ENCODE measurements at places on chromosomes 1 and 21.

DNA sequence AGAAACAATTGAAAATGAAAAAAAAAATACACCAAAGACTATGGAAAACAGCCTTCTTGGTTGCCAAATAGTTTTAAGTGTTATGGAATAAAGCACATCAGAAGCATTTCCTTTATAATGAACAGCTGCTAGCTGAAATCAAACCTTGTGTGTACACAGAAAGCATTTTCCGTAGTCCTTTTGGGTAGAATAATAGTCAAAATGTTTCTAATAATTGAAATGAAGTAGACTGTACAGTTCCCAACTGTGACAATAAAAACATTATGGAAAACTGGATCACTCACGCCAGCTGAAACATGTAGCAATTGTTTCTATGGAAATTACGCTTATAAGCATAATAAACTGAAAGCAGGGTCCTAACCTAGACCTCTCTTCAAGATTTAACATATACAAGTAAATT, 856.3 kb upstream of the B3GALT2 start:
- no peak for DNase-seq

- peak; percentile 18 for DNase-seq
Measured at GRCh38 chr21:25626757-25627156, 12.3 kb upstream of the JAM2 start.

- DNase-seq, result peak; percentile 96
Measured at GRCh38 chr1:166875734-166876539, at the start of gene TADA1. Gene TADA1, minus strand, starts transcription at chr1:166876264. Its CDS starts 31 bp downstream, at chr1:166876233.

- no peak for DNase-seq
Measured at GRCh38 chr1:184698016-184698415, 56.6 kb downstream of the EDEM3 start.

GRCh38 chr1:198424441-198424840, 116.0 kb downstream of the ATP6V1G3 start:
- no peak for DNase-seq

DNA sequence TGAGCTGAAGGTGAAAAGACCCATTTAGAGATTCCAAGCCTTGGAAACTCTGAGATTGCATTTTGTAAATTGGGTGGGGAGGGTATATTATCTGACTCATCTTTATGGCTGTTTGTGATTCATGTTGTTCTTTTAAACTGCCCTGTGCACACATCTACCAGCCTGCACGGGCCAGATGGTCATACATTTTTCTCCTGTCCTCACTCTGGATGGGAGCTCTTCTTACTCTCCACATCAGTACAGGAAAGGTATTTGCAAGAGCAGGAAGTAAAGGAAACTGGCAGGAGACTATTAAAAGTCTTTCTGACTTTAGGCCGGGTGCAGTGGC, 14.3 kb upstream of the NMNAT2 start:
- DNase-seq, result no peak

- DNase-seq, result no peak
Measured at GRCh38 chr21:18759751-18760161, 356.2 kb upstream of the TMPRSS15 start.

DNA sequence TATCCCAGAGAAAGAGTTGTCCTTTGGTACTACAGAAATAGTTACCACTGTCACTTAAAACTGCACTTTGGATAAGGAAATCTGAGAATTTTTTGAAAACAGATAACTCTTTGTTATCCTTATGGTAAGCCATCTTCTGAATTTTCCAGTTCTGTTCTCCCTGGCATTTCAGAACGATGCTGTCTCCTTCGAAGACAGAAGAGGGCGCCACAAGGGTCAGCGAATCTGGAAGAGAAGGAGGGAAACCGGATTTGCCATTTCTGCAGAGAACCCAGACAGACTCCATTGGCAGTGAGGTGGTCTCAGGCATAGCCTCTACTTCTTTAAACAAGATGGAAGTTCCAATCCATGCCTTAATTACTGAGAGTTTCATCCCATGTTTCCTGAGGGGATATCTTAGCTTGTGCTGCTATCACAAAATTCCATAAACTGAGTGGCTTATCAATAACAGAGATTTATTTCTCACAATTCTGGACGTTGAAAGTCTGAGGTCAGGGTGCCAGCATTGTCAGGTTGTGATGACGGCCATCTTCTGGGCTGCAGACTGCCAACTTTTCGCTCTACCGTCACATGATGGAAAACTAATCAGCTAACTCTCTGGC, 6.4 kb downstream of the FCRL2 start:
- no peak for DNase-seq

DNA sequence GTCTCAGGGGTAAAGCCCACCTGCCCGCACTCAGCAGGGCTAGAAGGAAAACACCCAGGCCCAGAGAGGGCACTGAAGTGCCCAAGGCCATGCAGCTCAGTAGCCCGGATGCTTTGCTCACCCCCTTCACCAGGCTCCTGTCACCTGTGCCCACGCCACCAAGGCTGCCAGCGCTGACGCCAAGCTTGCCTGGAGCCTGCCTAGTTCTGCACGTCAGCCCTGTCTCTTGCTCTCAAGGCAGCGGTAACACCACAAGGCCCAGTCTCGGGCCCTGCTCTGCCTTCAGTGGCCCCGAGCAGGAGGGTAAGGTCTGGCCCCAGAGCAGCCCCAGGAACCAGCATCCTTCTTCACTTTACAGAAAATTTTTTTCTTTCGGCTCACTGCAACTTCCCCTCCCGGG, 7.7 kb downstream of the TMEM63A start:
- no peak for DNase-seq

GRCh38 chr1:209319549-209319948, 264.0 kb upstream of the CAMK1G start:
- no peak for DNase-seq

- DNase-seq, result no peak
Measured at GRCh38 chr1:31084782-31085569, 19.5 kb upstream of the PUM1 start.

- DNase-seq, result peak; percentile 61
Measured at GRCh38 chr1:201468501-201468843, 516 bp downstream of the PHLDA3 start.

Measured in large intestine (tissue), 12 donors.